ENCODE measurements at places on chromosomes 1 and 21.

DNA sequence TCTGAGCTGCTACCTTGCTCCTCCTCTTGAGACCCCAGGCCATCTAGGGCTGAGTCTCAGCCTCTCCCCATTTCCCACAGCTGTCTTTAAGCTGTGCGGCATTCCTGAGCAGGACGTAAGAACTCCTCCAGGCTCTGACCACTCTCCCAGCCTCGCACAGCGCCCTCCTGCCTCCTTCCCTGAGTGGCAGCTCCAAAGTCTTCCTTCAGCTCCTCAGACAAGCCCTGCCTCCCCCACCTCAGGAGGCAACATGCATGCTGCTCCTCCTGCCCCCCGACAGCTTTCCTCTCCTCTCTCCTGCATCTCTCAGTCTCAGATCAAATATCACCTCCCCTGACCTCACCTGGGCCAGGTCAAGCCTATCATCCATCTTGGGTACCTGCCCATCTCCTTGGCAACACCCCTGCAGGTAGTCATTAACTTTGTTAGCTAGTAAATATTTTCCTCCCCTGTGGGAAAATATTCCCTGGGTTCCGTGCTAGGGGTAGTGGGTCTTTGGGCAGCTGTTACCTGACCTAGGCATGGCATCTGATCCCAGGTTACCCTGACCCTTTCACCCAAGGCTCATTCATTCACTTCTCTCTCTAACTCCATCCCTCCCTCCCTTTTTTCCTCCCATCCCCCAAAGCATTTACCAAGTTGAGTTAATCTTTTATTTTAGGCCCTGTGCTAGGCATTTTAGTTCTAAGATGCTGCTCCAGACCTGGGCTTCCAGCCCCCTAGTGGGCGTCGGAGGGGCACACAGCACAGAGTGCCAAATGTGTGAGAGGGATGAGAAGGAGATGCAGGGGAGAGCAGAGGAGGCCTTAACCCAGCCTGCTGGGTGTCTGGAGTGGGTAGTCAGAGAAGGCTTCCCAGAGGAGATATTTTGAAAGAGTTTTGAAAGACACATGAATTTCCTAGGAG lies 419.9 kb downstream of the PTPRU start:
- H3K4me3 ChIP-seq = no peak overlapping the region
- DNase-seq = peak; percentile 60
- no peaks in the 10 kb centered on the region for H3K36me3 ChIP-seq
- peaks cover 10% of the 10 kb centered on the region for H3K4me1 ChIP-seq

- no peak for DNase-seq
- no peak overlapping the region for H3K4me3 ChIP-seq
- no peaks in the 10 kb centered on the region for H3K36me3 ChIP-seq
- no peak overlapping the region for H3K27ac ChIP-seq
- no peaks in the 10 kb centered on the region for H3K4me1 ChIP-seq
- H3K27me3 ChIP-seq = no peaks in the 10 kb centered on the region
Measured at GRCh38 chr1:96144636-96145035, 576.9 kb upstream of the PTBP2 start.

DNA sequence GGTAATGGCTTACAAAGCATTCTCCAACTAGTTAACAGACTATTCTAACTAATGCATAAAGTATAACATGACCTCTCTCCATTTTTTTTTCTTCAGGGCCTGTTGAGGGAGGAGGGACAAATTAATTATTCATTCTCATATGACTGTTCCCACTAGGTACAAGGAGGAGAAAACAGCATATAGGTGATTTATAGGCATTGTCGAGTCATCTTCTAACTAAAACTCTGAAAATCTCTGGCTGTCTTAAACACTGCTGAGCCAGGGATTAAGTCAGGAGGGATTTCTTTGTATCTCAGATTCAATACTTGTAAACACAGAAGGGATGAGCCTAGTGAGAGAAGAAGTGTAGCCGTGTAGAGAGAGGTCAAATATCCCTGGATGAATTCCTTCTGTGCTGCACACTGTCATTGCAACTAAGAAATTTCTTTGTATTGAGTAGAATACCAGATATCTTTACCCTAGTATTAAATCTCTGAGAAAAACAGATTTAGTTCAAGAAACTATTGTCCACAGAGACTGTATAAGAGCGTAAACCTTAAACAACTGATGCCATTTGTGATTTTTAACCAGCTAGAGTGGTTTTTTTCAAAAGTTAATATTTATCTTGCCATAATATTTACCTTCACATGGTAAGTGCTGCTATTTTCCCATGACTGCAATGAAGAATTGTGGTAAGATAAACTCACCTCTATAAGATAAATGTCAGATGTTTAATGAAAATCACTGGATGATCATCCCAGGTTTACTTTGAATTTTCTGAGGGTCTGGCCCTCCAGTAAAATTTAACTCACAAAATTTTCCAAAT lies 465.3 kb downstream of the RWDD3 start:
- H3K36me3 ChIP-seq = peaks cover 5% of the 10 kb centered on the region
- H3K27ac ChIP-seq = no peak overlapping the region
- no peak overlapping the region for H3K4me3 ChIP-seq
- no peak for DNase-seq
- peaks cover 9% of the 10 kb centered on the region for H3K4me1 ChIP-seq

GRCh38 chr1:192916021-192916420 lies 107.2 kb downstream of the RGS2 start:
- peaks cover 13% of the 10 kb centered on the region for H3K4me1 ChIP-seq
- no peaks in the 10 kb centered on the region for H3K27me3 ChIP-seq
- H3K27ac ChIP-seq = no peak overlapping the region

DNA sequence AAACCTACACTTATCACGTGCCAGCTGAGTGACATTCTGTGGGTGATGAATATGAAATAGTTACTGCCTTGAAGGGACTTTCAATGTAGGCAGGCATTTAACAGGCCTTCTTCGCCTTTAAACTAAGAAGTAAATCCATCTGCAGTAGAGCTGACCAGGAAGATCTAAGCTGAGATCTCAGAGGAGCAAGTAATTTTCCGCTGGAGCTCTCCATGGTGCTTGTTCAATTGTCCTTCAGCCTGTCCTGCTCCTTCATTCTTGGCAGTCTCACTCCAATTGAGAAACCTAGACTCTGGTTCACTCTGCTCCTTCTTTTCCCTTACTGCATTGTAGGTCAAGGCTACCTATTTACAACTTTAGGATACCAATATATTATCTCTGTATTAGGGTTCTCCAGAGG lies 183.5 kb downstream of the HMCN1 start:
- H3K27me3 ChIP-seq = no peaks in the 10 kb centered on the region
- peaks cover 4% of the 10 kb centered on the region for H3K4me1 ChIP-seq
- DNase-seq = no peak
- no peaks in the 10 kb centered on the region for H3K36me3 ChIP-seq
